Erythroblast (primary cell): ENCODE measurements at places on chromosomes 4 and X.

DNA sequence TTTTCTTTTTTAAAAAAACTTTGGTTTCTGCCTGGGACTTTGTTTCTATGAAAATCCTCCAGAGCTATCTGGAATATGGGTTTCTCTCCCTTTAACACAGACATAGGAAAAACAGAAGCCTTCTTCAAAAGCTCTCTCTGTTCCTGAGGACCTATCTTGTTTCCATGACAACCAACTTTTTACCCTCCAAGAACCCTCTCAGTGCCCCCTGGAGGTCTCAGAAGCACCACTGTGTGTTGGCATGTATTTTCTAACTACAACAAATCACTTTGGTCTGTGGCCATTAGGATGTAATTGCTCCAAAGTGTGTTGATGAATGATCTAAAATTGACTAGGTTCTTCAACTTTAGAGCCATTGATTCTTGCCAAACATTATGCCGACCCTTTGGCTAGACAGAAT lies 1331.6 kb downstream of the ADGRL3 start:
- no peak for DNase-seq

GRCh38 chr4:67886281-67886680 lies 2.5 kb upstream of the TMPRSS11D start:
- no peak for DNase-seq

DNA sequence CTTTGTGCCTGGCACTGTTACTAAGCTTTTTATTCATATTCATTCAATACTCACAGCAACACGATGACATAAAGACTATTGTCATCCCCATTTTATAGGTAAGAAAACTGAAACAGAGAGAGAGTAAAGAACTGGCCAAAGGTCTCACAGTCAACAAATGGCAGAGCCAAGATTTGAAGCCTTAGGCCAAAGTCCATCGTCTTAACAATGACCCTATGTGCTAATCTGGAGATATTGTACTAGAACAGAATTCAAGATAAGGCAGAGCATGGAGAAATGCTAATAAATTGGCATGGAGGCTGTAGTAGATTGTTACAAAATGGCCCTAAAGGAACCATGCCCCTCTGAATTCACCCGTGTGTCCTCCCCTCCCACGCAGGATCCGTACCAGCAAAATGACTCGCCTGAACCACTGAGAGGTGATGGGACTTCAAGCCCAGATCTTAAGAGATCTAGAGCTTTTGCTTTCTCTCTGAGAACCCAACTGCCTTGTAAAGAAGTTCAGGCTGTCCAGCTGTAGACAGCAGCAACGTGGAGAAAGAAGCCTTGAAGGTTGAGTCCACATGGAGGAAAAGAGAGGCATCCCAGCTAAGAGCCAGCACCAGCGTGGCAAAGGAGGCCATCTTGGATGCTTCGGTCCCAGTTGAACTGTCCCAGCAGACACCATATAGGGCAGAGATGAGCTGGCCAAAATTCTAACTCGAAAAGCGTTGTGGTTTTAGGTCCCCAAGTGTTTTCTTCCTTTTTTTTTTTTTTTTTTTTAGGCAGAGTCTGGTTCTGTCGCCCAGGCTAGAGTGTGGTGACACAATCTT lies 52.8 kb upstream of the RBM47 start:
- no peak for DNase-seq

GRCh38 chrX:118108304-118108703 lies 8.3 kb downstream of the KLHL13 start:
- no peak for DNase-seq

- DNase-seq, result peak; percentile 17
Measured at GRCh38 chr4:83388313-83388676, 53.6 kb upstream of the HPSE start.

GRCh38 chr4:76197031-76197743 lies 16.4 kb downstream of the SCARB2 start:
- no peak for DNase-seq

DNA sequence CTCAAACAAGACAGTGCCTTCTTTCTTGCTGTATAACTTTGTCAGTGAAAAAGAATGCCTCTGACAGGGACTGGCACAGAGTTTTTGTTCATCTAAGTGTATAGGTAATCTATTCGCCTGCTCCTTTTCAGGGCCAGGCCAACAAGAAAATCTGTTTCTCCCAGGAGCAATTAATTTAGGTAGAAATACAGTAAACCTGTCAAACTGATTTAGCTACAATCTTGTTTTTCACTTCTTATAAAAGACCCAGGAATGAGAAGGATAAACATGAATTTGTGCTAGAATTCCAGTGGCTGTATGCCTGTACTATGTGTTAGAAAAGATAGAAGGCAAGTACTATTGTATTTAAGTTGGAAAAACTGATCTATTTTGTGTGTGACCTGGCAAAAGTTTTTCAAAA lies 6.1 kb downstream of the TMA16 start:
- DNase-seq, result no peak

DNA sequence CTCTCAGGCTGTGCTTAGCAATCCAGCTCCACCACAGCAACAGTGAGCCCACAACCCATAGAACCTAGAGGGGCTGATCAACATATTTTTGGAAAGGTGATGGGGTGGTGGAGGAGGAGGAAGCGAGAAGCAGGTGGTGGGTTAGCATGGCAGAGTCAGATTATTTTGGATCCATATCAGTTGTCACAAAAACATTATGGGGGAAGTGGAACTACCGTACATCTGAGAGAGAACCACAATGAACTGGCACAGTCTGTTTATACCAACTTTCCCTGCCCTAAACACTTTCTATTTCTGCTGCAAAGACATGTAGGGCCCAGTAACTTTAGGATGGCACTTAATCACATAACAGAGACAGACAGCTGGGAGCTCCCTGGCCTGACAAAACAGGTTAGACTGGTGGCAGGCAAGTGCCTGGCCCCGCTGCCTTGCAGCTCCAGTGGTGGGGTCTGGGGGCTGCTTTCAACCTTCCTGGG lies 4.3 kb downstream of the SLC9A7 start:
- no peak for DNase-seq

GRCh38 chr4:174559894-174560293 lies 37.6 kb upstream of the HPGD start:
- DNase-seq, result no peak
